ENCODE measurements at places on chromosomes 16 and 17.

GRCh38 chr16:8554881-8555280, 35.4 kb downstream of the TMEM114 start:
- no peak for DNase-seq

GRCh38 chr17:3935140-3935542, 18.9 kb upstream of the P2RX1 start:
- DNase-seq = no peak

DNA sequence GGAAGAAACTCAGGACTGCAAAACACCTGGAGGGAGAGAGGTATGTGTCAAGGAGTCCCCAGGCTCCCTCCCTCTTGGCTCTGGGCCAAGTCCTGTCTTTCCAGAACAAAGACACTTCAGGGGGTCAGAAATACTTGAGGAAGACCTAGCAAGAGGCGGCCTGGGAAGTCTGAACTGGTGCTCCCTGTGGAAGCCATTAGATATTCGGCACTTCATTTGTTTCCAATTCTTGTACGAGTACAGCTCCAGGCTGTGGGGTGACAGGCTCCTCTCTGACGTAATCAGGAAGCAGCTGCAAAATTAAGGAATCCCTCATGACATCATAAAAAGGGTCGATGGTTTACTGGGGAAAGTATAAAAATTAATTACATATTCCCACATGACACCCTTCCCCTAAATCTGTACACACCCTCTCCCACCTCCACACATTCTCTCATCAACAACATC, 108.7 kb downstream of the SMG6 start:
- no peak for DNase-seq

DNA sequence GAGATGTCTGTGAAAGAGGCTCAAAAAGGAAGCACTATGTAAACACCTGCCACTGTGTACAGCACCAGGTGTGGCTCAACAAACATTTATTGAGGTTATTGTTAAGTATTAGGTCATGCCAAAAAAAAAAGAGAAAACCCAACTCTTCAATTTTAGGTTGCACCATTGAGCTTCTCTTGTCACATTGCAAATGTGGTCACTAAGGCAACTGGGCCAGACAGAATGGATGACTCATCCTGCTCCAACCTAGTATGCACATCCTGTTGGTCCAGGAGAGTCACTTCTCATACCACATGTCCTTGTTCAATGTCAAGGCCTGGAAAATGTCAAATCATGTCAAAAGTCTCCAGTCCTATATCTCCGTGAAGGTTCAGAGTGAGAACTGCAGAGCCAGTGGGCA, 25.0 kb downstream of the HOXB1 start:
- DNase-seq = no peak

- DNase-seq = no peak
These were observed 46.6 kb upstream of the WSB1 start for GRCh38 chr17:27247071-27247957.

GRCh38 chr17:73293031-73293430, 18.8 kb downstream of the CDC42EP4 start:
- DNase-seq = no peak

GRCh38 chr16:58025351-58026138, at the start of gene MMP15:
Gene MMP15, plus strand, starts transcription at chr16:58025754. Its CDS starts 597 bp downstream, at chr16:58026351.
- DNase-seq = peak; percentile 83

DNA sequence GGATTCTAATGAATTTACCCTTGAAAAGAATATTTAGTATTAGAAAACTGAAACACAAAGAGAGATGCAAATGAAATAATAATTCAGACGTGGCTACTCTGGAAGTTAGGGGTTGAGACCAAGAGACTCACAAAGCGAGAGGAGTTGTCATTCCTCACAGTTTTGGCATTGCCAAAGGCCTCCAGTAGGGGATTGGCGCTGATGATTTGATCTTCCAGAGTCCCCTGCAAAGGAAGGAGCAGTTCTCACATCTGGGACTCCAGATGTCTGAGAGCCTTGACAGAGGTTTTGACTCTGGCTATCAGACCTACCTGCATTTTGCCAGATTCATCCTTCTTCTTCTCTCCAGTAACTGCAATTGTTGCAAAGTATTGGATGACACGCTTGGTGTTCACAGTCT, 6.6 kb downstream of the MYH8 start:
- DNase-seq = no peak

DNA sequence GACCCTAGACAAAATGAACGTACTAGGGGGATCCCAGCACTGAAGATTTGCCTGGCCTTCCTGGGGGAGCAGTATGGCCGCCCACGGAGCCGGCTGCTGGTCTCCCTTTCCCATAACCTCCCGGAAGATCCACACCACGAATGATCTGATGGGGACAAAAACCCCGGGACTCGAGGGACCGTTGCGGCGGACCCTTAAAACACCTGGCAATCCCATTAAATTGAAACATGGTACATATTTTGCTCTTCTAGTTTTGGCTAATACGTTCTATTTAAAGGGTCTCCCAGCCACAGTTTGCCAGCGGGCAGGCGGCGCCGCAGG, 45.2 kb upstream of the LCMT1 start:
- no peak for DNase-seq

GRCh38 chr16:67862623-67863583, 9.9 kb upstream of the EDC4 start:
- DNase-seq = no peak

GRCh38 chr17:2065949-2066400, 11.1 kb downstream of the HIC1 start:
- no peak for DNase-seq

GRCh38 chr17:6355196-6355595, 79.7 kb downstream of the AIPL1 start:
- DNase-seq = no peak

DNA sequence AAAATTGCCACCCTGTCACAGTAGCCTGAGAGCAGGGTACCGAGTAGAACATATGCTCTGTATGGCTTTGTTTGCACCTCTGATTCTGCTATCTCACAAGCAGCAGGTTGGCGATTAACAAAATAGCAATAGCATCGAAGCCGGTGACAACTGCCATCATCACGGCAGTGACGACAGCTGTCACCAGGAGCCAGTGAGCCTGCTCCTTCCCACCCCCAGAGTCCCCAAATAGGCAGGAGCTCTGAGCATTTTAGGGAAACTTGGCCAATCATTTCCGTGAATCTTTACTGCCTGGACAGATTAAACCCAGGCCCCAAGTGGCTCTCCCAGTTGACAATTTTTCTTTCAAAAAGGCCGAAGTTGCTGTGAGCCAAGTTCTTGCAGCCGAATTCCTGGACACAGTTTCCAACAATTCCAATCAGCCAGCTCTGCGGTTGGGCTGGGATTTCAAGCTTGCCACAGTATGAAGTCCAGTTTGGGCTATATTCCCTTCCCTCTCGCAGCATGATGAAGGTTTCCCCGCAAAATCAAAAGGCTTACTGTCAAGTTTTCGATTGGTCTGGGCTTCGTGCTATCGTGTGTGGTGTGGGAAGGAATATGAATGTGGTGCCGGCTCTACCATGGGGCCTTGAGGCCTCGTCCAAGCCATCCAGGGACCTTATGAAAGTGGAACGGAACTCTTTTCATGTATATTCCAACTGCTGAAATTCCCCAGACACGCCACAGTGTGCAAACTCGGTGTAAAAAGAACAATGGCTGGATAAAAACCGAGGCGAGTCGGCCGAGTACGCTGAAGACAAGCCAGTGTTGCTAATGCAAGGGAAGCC, 186.6 kb downstream of the C16orf78 start:
- DNase-seq = no peak

DNA sequence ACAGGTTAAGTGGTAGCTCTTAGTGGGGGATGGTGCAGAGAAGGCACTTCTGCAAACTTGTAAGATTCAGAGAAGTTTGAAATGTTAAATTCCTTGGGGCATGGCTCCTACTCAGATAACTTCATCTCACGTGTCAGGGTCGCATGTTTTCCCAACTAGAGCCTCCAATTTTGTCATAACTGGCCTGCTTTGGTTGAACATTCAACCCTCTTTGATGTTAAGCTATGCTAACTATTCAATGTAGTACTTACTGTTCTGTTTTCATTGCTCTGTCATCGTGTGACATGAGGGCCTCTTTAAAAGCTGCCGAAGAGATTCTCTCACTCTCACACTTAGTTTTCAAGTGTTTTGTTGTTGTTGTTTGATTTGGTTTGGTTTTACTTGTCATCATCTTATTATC, 280.8 kb downstream of the CDH11 start:
- DNase-seq = no peak

DNA sequence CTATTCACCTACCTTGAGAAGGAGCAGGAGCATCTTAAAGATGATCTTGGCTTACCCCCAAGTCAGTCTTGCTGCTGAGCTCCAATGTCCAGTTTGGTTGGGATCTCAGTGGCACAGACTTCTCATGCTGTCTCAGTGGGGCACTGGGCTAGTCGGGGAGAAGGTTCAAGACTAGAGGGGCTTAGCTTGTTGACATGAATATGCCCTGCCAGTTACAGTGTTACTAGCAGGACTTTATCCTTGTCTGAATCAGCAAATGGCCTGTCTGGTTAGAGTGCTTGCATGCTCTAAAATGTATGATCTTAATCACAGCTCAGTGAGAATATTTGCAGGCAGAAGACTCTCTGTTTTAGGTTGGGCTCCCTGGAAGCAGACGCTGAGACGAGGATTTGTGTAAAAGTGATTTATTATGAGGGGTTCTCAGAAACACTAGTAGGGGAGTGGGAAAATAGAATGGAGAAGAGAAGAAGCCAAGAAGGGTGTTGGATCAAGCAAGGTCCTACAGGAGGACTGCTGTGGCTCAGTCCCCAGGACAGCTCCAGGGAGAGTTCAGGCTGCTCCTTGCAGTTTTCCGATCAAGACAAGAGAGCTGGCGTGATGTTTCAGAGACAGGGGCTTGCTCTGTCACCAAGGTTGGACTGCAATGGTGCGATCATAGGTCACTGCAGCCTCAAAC, 150.4 kb upstream of the HS3ST2 start:
- no peak for DNase-seq

DNA sequence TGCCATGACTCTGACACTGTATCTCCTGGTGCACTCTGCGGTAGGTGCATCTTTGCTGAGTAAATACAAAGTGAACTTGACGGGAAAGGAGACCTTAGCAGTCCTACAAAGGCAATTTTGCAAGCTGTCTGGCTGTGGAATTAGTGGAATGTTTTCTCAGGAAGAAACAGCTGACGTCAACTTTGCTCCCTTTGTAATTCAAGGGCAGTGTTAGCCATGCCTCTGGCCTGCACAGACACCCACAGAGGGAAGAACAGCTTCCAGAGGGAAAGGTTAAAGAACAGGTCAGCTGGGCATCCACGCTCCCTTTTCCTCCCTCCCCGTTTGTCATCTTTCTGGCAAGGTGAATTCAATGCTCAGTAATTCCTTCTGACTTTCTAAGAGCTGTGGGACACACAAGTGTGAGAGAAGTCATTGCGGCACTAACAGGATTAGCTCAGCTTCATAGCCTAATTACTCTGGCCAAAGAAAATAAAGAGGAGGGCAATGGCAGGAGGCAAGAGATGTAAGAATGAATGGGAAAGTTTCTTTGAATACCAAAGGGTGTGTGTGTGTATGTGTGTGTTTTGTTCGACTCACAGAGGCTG, 476.9 kb upstream of the GOT2 start:
- DNase-seq = no peak

- DNase-seq = no peak
These were observed 27.1 kb downstream of the UTP18 start for GRCh38 chr17:51287412-51287811.

DNA sequence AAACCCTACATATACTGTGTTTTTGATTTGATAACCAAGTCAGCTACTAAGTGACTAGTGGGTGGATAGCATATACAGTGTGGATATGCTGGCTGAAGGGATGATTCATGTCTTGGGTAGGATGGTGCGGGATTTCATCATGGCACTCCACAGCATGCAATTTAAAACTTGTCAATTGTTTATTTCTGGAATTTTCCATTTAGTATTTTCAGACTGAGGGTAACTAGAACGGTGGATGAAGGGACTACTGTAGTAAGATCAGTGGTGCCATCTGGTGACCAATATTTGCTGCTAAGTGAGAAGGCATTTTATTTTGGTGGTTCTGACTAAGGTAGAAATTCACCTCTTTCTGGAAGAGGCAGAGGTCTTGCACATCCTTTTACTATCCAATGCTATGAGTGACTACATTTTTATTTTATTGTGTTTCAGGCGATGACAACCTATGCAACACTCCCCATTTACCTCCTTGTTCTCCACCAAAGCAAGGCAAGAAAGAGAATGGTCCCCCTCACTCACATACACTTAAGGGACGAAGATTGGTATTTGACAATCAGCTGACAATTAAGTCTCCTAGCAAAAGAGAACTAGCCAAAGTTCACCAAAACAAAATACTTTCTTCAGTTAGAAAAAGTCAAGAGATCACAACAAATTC, 3.1 kb downstream of the CDC6 start:
- no peak for DNase-seq

DNA sequence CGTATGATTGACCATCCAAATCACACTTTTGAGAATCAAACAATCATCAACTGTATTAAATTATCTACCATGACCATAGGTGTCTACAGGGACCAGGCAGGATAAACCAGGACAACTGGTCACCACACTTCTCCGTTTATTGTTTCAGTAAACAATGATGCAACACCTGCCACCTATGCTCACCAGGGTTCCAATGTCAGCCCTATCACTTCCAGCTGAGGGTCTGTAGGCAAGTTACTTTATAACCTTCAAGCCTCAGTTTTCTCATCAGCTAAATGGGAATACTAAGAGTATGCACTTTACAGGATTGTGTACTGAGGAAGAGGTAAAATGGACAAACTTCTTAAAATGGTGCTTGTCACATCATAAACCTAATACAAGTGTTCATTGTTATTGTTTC, 14.9 kb downstream of the TMEM114 start:
- no peak for DNase-seq

DNA sequence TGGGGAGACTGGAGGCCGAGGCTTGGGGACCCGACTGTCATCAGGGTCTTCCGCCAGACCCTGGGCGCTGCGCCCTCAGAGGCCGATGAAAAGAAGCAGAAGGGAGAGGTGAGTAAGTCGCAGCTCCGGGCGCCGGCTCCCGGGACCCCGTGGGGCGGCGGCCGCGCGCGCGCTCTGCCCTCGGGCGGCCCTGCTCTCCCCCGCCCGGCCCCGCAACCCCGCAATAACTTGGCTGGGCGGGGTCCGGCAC, 392 bp upstream of the ABHD15 start:
- DNase-seq = no peak

- DNase-seq = no peak
These were observed 28.0 kb upstream of the DUSP14 start for GRCh38 chr17:37461668-37462067.

GRCh38 chr16:11980136-11980844, 3.8 kb downstream of the SNX29 start:
- no peak for DNase-seq

Data from activated CD8-positive, alpha-beta memory T cell treated with anti-CD3 and anti-CD28 coated beads, Interleukin-2, amount 50 U/mL, for 48 hours (primary cell).